HEK293T (cell line): ENCODE measurements at places on chromosomes 7 and 10.

DNA sequence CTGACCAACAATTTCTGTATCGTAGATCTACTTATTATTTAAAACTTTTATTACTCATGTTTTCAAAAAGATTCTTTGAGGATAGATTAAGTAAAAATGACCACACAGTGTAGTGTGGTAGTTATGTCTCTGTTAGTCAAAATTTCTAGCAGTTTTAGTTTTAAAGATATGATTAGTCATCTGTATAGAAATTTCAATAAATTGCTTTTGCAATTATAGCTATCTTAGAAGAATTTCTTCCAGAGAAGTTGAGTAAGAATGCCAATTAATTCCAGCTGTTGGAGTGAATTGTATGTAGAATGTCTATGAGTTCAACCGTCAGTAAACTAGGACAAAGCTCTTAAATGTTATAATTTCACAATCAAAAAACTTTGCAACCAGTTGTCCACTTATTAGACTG lies 229.7 kb downstream of the CDK14 start:
- DNase-seq: no peak

- DNase-seq: no peak
These were observed 97.5 kb upstream of the PHYHIPL start for GRCh38 chr10:59078978-59079377.

DNA sequence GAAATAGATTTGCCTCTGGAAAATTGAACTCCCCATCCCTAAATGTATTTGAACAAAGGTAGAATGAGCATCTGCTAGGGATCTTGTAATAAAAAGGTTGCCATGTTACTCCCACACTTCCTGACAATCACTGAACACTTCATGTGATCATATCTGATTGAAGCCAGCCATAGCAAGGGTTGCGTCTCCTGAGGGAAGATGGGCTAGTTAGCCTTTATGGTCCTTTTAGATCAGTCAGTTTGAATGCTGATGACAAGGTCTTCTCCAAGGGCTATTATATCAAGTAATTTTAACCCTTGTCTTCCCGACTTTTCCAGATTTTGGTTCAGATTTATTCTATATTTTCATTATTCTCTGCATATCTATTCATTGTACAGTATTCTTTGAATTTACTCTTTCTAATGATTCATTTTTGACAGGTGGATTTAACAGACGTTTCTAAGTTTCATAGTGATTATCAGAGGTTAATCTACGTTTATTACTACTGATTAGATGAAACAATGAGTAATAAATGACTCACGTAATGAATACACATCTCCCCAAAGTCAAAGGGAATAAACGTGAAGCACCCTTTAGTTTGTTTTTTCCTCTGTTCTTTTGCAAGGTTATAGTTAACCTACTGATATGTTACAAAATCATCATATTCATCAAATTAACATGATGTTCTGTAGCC lies 28.1 kb downstream of the CSGALNACT2 start:
- no peak for DNase-seq

DNA sequence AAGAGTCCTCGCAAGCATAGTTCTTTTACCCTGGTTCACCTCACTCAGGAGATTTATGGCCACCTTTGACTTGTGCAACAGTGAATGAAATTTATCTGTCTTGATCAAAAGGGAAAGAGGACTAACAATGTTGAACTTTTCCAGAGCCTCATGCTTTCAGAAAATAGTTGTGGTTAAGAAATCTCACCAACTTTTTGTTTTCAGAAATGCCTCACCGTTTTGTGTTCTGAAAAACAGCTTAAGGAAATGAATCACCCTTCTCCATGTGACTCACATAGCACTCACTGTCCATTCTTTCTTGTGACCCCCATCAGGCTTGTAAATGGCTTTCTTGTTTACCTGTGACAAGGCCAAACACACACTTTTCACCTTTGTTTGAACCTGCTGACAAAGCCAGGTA lies 148.6 kb upstream of the FAM3C start:
- DNase-seq: no peak

DNA sequence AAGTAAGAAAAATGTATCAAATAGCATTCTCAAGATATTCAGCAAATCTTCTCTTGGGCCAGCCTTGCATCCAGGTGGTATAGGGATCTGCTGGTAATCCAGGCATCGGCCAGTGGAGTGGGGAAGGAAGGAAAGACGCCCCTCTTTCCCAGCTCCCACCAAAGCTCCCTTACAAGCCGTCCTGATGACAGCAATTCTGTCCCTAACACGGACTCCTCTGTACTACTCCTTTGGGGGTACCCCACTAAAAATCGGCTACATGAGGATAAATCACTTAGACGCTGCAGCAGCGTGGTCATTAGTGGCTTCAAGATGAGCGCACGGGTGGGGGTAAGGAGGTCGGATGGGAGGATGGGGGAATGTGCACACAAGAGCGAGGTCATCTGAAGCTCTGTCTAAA lies 24.7 kb upstream of the NUB1 start:
- DNase-seq: no peak

- DNase-seq: peak; percentile 26
These were observed 34.3 kb downstream of the ABLIM1 start for GRCh38 chr10:114623661-114624294.

DNA sequence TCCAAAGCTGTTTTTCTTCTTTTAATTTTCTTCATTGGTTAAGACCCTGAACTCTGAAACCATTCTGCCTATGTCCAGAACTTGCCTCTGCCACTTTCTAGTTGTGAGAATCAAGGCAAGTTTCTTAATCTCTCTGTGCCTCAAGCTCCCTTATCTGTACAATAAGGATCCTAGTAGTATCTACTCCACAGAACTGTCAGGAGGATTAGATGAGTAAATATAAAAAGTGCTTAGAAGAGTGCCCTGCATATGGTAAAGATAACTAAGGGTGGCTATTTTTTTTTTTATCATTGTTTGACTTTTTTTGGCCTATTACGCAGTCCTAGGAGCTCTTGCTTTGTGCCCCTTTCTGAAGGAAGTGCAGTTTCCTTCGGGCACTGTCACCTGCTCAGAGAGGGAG lies 46.4 kb upstream of the RAPGEF5 start:
- no peak for DNase-seq

DNA sequence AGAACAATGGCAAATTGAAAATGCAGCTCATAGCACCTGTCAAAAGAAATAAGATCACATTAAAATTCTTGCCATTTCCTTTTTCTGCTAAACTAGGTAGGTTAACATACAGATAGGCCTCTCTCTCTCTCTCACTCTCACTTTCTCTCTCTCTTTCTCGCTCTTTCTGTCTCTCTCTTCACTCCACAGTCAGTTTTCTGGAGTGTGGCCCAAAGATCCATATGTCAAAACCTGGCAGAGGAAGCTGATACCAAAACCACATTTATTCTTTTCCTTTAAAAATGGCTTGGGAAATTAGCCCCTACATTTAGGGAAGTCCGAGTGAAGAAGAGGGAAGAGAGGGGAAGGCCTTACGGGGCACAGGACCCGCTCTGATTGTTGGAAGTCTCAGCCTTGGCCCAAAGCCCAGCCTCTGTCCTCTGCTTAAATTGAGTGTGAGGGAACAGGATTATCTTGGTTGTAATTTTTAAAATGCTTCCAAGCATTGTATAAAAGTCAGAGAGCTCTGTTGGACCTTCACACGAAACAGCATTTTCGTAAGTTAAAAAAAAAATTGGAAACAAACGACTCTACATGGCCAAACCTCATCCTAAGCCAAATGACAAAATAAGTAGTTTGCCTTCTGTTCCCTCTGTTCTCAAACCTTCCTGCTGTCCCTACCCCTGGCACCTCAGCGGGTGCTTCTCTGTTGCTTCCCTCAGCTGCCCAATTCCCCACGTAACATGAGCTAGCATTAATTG lies 83.2 kb downstream of the FRMD4A start:
- DNase-seq: no peak

DNA sequence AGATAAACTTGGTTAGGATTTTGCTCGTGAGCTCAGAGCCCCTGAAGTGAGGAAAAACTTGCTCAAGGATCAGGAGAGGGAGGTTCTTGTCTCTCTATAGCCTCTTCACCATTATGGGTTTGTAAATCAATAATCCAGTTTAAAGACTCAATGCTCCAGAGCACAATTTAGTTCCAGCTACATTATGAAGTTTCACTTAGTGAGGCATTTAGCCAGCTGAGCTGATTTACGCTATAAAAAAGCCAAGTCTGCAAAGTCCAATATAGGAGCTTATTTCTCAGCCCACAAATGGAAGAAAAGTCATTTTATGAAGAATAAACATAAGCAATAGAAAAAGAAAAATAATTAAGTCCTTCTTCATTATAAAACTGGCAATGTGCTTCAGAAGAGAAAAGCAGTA lies 130.6 kb downstream of the STRA8 start:
- no peak for DNase-seq

GRCh38 chr10:124534231-124534798 lies 72.7 kb downstream of the LHPP start:
- DNase-seq: peak; percentile 71

GRCh38 chr10:77236700-77237099 lies 400.9 kb downstream of the KCNMA1 start:
- no peak for DNase-seq

GRCh38 chr10:30096564-30096963 lies 37.2 kb upstream of the JCAD start:
- no peak for DNase-seq

DNA sequence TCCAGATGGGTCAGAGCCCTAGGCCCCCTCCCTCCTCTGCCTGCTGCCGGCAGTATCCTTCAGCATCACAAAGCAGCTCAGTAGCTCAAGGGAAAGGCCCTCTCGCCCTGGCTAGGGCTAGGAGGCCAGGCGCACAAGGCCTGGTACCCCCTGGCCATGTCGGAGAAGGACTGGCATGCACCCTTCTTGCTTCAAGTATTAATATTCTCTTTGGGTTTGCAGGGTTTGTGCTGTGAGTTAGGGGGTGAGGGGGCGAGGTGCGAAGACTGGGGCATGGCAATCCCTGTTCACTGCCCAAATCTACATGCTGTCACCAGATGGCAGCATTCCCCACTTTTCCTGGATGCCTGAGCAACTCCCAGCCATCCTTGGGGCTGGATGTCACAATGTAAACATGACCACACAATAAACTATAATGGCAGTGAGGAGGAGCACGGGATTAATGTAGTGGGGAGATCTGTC lies 105.2 kb downstream of the NEURL1 start:
- peak; percentile 87 for DNase-seq

GRCh38 chr7:39554583-39555165 lies 11.5 kb upstream of the YAE1 start:
- DNase-seq: no peak

GRCh38 chr10:43250615-43251418 lies 16.0 kb downstream of the RASGEF1A start:
- no peak for DNase-seq

DNA sequence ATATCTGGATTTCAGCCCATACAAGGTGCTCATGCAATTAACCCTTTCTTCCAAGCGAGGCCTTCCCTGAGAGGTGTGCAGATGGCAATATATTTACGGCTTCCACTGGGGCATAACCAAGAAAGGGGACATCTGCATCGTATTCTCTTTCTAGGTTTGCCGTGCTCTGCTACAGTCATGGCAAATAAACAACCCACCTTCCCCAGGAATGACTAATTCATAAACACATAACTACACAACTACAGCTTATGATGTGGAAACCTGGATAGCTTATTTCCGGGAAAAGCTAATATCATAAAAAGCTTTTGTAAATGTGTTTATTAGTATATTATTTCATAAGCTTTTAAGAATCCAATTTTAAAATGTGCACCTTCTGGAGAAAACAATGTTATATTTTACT lies 120.0 kb downstream of the CAMK1D start:
- DNase-seq: no peak

DNA sequence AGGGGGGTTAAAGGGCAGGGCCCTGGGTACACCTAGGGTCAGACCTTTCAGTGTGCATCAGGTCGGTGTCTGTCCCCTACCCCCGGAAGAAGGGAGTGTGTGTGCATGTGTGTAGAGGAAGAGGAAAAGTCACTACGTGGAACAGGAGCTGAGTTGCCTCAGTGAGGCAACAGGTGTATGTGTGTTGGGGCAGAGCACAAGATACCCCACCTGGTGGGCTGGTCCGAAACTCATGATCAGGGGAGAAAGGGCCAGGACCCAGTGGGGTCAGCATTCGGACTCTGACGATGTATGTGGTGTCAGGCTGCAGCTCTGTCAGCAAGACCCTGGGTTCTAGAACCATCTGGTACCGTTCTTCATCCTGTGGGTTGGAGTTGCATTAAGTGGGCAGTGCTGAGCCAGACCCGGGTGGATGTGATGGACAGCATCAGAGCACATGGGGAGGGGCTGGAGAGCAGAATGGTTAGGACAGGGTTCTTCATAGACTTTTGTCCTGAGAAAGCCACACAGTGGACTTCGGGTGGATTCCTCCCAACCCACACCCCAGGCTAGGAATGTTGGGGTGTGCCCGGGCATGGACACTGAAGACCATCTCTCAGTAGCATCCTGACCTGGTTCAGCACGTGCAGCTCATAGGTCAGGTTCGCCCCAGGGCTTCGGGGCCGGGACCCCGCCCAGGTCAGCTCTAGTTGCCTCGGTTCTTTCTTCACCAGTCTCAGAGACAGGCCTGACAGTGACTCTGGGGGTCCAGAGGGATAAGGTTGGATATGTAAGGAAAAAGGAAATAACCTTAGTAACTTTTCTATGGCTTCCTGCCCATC lies 10.7 kb downstream of the EPHA1 start:
- no peak for DNase-seq

- DNase-seq: peak; percentile 55
These were observed 27.3 kb upstream of the IFRD1 start for GRCh38 chr7:112422842-112423496.

- DNase-seq: peak; percentile 29
These were observed 84.5 kb upstream of the DYNC1I1 start for GRCh38 chr7:95687759-95688343.

- no peak for DNase-seq
These were observed 20.2 kb upstream of the FHIP2A start for GRCh38 chr10:114801411-114801813.

GRCh38 chr10:105953056-105953455 lies 1211.5 kb downstream of the SORCS1 start:
- DNase-seq: no peak

DNA sequence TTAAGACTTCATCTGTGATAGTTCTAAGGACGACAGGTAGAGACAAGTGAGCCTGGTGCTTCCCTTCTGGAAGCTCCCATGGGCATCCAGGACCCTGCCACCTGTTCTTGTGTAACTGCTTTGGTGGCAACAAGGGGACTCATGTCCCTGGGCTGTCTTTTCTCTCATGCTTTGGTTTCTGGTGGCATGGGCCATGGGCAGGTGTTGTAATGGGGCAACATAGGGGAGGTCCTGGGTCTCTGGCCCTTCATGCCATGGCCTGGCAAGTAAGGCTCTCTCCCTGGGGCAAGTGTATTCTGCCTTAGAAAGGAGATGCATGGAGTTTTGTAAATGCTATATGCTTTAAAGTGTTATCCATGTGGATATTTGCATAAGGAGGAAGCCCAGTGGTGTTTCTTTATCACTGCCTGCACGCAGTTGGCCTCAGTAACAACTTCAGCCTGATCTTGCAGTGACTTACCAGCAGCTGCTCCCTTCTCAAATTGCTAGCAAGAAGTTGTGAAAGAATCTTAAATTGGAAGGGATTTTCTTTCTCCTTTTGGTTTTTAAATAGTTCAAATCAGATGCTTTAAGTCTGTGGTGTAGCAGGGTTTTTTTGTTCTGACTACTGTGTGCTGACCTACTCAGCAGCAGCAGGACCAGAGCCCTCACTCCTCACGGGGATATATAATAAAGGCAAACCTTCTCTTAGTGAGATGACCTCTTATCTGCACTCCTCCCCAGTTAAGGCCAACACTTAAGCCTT lies 39.9 kb downstream of the OGDH start:
- DNase-seq: no peak

- no peak for DNase-seq
These were observed 54.8 kb upstream of the PLPP4 start for GRCh38 chr10:120402147-120402766.

- DNase-seq: no peak
These were observed 8.3 kb downstream of the IQCE start for GRCh38 chr7:2566890-2567678.
